ENCODE measurements at places on chromosomes 4 and X.

- DNase-seq = no peak
These were observed 7.3 kb upstream of the GSX2 start for GRCh38 chr4:54092405-54093323.

DNA sequence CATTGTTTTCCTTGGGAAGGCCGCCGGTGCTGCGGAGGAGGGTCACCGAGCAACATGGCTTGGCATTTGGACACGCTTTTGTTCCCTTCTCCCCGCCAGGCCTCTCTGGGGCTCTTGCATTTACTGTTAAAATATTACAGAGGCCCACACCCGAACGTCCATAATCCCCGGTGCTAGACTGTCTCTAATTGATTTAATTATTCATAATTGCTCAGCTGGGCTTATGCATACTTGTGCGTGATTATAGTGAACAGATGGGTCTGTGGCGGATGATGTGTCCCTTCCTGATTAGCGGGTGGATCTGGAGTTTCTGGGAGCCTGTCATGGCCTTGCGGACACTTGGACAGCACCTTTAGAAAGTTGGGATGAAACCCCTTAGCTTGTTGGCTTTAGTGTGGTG lies 100.2 kb upstream of the MSX1 start:
- no peak for DNase-seq

- no peak for DNase-seq
These were observed 57.8 kb upstream of the SLC39A8 start for GRCh38 chr4:102403116-102403515.

DNA sequence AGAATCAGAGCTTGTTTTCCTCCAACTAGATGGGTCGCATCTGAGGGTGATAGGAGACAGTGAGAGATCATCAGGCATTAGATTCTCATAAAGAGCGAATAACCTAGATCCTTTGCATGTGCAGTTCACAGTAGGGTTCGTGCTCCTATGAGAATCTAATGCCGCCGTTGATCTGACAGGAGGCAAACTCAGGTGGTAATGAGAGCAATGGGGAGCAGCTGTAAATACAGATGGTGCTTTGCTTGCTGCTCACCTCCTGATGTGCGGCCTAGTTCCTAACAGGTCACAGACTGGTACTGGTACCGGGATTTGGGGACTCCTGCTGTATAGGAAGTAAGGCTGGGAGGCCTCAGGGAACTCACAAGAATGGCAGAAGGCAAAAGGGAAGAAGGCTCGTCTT lies 276.5 kb downstream of the FAT4 start:
- no peak for DNase-seq

GRCh38 chrX:133297284-133297683 lies 79.1 kb upstream of the TFDP3 start:
- no peak for DNase-seq

- DNase-seq = no peak
These were observed 954.3 kb downstream of the PCDH7 start for GRCh38 chr4:31674313-31674947.

- DNase-seq = no peak
These were observed 20.4 kb upstream of the SH3KBP1 start for GRCh38 chrX:19907794-19908193.

DNA sequence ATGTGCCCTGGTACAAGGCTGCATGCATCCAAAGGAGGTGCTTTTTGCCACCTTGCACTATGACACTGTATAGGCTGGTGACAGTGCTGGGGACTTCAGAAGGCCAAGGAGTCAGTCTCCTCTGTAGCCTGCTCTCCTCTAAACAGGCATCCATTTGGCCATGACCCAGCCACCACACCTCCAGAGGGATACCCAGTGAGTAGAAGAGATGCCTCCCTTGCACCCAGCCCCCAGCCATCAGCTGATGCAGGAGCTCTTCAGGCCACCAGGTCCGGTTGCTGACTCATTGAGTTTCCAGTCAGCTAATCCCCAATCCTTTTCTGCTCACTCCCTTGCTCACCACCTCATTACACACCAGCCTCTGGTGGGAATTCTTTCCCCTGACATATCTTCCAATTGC lies 99.8 kb downstream of the PJA1 start:
- DNase-seq = no peak

DNA sequence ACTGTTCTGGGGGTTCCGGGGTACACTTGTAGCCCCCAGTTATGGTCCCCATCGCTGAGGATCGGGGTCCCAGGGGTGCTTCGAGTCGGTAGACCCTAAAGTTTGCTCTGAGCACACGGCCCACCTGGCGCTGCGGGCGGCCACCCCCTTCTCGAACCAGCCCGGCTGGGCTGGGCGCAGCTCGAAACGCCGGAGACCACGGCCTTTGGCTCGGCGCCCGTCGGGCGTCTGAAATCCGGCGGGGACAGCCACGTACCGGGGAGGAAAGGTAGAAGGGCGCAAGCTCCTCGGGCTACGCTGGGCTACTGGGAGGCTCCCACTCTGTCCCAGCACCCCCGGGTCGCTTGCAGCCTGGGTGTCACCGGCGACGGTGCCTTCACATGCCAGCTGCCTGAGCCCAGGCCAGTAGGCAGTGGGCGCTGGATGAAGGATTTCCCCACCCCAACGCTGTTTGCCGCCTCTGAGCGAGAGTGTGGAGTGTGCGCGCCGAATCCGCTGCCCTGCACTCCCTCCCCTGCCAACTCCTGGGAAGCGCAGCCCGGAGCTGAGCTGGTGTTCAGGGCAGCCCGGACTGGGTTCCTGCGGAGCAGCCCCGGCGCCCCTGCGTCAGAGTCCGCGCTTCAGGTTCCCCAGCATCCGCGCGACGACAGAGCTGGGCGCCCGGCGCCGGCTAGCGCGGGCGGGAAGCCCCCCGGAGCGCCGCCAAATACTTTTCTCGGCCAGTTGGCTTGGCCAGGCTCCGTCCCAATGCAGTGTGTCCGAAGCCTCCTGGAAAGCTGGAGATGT lies 637 bp downstream of the MAMLD1 start:
- no peak for DNase-seq

DNA sequence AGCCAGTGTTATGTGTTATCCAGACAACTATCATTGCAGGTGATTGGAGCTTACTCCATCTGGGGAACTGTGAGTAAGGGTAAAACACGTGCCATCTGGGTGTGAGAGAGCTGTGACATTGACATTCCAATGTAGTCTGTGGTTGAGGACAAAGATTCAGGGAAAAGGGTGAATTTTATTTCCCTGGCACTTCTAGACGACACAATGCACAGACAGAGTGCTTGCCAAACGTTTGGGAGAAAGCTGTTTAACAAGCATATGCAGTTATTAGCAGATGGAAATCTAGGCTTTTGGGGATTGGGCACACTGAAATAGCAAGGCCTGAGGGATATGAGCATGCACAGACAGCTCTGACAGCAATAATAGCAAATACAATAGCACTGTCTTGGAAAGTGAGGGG lies 21.3 kb upstream of the CTSO start:
- DNase-seq = no peak

DNA sequence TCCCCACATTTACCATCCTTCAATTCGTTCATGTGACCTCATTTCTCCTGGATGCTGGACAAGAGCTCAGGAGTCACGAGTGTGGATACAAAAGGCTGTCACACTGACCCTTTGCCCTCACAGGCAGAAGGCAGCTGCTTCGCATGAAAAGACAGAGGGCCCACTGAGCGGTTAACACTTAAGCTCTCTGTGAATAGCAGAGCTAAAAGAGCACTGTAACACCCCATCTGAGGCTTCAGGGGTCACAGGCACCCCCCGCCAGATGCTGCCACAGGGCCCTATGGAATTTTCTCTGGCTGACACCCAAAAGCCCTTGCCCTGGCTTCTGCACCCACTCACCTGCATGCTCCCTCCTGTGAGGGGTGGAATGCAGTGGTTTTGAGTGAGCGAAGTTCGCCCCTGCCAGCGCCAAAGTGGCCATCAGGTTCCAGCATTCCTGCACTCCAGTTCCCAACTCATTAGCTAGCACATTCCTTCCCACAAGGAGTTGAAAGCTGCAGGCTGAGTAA lies 360.9 kb downstream of the PPP3CA start:
- no peak for DNase-seq

- no peak for DNase-seq
These were observed 108.1 kb upstream of the IQCM start for GRCh38 chr4:149923736-149924135.

DNA sequence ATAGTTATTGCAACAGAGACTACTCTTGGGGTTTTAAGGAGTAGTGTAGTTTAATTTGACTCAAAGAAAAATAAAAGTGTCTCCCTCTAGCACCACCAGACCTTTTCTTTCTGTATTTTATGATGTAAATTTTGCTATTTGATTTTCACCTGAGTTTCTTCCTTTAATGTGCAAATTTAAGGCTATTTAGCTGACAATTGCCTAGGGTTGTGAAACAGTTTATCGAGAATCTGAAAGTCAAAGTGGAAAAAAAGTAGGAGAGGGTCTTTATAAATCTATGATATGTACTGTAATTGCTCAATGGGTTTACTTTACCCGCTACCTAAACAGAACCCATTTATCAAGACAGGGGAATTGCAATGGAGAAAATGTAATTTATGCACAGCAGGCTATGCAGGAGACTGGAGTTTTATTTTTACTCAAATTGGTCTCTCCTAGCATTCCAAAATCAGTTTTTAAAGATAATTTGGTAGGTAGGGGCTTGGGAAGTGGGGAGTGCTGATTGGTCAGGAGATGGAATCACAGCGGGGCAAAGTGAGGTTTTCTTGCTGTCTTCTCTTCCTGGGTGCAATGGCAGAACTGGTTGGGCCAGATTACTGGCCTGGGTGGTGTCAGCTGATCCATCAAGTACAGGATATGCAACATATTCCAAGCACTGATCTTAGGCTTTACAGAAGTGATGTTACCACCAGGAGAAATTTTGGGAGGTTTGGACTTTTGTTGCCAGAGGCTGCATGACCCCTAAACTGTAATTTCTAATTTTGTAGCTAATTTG lies 228.6 kb upstream of the TACR3 start:
- no peak for DNase-seq

DNA sequence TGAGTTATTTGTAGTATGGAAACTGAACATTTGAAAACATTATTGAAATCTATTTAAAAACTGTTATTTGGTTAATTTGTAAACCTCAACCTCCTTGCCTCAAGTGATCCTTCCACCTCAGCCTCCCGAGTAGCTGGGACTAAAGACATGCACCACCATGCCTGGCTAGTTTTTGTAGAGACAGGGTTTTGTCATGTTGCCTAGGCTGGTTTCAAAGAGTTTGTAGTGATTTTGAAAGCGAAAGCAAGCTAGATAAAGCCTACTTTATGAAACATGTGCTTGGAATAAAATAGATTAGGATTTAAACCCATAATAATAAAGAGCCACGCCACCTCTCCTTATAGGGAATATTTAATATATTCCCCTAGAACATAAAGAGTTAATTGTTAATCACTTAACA lies 23.5 kb downstream of the ARSJ start:
- DNase-seq = no peak

GRCh38 chr4:150033901-150034300 lies 44.3 kb upstream of the DCLK2 start:
- DNase-seq = no peak

DNA sequence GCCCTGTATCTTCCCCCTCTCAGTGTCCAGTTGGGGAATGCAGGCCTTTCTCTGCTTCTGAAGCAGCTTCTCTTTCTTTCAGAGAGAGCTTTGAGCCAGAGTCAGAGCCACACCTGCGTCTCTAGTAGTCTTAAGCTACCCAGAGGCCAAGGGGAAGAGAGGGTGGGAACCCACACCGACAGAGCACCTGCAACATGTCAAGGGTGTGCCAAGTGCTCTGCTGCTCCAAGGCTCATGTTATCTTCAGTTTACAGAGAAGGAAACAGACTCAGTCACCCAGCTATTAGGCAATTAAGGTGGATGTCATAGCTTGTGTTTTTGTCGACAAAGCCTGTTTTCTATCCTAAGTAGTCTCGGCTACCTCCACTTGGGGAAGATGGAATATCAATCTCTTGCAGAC lies 22.7 kb upstream of the RNF212 start:
- DNase-seq = no peak

- no peak for DNase-seq
These were observed 286.5 kb downstream of the GLUD2 start for GRCh38 chrX:121333942-121334341.

DNA sequence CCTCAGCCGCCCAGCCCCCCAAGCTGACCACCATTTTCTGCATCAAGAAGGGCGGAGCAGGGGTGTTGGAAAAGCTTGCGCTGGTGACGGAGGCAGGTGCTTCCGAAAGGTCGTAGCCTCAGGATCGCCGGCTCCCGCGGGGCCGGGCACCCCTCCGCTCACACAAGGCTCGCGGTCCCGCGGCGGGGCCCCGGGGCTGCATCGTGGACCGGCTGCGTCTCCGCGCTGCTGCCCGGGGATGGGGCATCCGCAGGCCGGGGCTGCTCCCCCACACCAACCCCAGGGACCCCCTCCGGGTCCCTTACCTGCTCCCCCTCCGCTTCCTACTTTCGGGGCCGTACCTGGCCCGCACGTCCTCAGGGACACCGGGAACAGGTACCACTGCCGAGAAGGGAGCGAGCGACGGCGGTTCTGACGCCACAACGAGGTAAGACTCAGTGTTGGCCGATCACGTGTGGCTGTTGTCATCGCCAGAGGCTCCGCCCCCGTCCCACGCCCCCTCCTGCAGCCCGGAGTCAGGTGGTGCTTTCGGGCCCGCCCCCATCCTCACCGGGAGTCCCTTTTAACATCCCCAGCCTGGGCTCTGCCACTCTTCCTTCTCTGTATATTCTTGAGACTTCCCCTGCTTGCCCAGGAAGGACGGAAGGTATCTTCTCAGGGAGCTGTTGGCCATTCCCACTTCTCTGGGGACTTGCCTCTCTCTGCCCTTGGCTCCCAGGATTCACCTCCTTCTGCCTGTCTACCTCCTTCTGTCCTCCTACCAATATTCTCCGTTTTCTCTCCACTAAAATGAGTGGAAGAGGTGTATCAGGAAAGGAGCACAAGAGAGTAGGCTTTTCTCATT lies at the start of gene BEX2:
TSS of gene BEX2 (minus strand) at position 436 of the 844 bp plus-strand sequence. CDS start 1,014 bp downstream, outside the sequence.
- DNase-seq = peak; percentile 85

- DNase-seq = no peak
These were observed 49.5 kb downstream of the CD99L2 start for GRCh38 chrX:150848914-150849365.

GRCh38 chr4:176635372-176636261 lies 157.1 kb downstream of the VEGFC start:
- no peak for DNase-seq

DNA sequence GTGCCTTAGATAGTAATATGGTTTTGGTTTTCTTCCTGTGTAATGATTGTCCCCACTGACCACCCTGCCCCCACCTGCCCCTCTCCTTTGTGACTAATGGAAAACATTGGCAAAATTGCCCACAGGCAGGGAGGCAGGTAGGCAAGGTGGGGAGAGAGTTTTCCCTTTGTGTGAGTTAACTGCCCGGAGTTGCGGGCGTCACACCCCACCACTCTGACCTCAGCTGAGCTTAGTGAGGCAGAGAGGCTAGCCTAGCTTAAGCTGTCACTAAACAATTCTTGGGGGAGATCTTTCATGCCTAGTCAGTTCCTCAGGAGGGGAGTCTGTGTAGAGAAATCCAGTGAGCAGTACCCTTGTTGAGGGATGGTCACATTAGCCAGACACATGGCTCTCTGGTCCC lies 245.3 kb downstream of the BCOR start:
- no peak for DNase-seq

DNA sequence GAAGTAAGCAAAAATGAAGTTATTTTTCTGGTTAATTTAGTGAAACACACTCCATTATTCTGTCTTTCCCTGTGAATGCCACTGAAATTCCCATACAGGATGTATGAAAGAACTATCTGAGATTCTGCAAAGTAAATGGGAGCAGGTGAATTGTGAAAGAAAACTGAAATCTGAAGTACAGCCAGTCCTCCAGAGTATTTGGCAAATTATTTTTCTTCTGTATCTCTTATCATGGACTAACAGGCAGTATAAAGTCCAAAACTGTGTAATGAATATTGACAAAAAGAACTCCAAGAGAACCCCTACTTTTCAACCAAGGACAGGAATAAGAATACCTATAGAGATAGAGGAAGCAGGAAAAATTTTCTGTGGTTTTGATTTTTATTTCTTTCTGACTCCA lies 40.8 kb upstream of the AR start:
- DNase-seq = no peak

- DNase-seq = no peak
These were observed 133.1 kb downstream of the HMX1 start for GRCh38 chr4:8738471-8738931.

All from activated CD4-positive, alpha-beta T cell treated with anti-CD3 and anti-CD28 coated beads, Interleukin-2, amount 50 U/mL, for 4 hours (primary cell).